ENCODE measurements at places on chromosomes 16 and 17. TPM values are rescaled to one million over a fixed set of nuclear protein-coding genes. Genes with fewer than 3 reads are reported as not detected.

The HSPB9 gene
- 0.41 TPM for polyA plus RNA-seq

The CDR2L gene
- polyA plus RNA-seq: 9.4 TPM

The MMP25 gene
- polyA plus RNA-seq: 3.4 TPM

The TBC1D16 gene
- 19.4 TPM for polyA plus RNA-seq

The NOMO2 gene
- 70.6 TPM for polyA plus RNA-seq

The VAT1L gene
- polyA plus RNA-seq: 7.7 TPM

The SEPTIN12 gene
- polyA plus RNA-seq: not detected

The ALOX12 gene
- polyA plus RNA-seq: 2.4 TPM

- no peak for DNase-seq
Observed at GRCh38 chr16:11556214-11556819, 30.4 kb downstream of the LITAF start.

- DNase-seq: no peak
Observed at GRCh38 chr16:87384162-87384874, 742 bp upstream of the FBXO31 start.

GRCh38 chr17:8574687-8575086 is 55.8 kb downstream of the MYH10 start:
- no peak for DNase-seq

GRCh38 chr16:58461056-58461455 is 38.9 kb upstream of the NDRG4 start:
- DNase-seq: no peak

DNA sequence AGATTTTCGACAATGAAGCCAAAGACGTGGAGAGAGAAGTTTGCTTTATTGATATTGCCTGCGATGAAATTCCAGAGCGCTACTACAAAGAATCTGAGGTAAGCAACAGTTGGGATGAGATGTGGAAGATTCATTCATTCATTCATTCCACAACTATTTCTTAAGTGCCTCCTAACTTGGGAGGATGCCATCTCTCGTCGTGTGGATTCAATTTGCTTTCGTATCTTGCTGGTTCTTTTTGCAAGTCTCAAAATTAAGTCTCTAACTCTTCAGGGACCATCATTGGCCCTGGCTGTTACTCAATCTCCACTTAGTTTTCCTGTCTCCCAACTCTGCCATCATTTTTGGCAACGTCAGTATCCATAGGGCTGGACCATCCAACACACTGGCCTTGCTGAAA is 85.6 kb upstream of the NOL11 start:
- DNase-seq: no peak

DNA sequence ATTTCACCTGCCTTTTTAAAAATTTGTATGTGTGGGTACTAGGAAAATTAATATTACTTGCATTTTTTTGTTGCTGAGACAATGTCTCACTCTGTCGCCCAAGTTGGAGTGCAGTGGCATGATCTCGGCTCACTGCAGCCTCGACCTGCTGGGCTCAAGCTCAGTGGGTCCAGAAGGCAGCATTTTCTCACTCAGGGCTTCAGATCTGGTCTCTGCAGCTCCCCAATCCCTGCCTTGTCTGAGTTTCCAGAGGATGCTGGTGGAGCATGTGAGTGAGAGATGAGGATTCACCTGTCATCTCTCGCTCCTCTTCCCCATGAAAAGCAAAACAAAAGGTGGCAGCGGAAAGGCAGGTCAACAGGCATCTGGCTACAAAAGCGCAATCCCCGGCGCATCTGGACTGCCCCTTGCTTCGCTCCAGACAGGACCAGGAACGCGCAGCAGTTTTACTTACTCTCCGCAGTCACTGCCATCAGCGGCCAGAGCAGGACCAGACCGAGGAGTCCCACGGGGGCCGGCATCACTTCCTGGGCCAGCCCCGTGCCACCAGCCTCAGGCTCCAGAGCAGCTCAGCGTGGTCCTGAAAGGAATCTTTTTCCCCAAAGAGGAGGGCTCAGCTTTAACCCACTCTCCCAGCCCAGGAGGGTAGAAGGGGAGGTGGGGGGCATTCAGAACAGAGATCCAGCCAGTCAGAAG is 59.9 kb downstream of the LITAF start:
- no peak for DNase-seq

DNA sequence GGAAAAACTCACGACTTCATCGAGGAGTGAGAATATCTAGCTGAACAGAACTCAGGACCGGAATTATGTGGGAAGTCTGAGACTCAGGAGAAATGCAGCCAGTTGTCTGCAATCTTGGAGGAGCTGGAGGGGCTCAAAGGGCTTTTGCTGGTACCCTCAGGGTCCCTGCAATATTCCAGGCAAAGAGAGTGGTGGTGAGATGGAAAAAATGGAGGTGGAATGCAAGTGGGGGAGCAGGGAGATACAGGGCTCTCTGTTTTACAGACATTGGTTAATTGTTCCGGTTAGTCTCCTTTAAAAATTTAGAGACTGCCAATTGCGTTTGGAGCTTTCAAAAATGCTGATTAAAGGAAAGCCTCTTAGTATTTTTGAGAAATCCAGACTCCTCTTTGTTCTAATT is 18.2 kb upstream of the HP start:
- no peak for DNase-seq

DNA sequence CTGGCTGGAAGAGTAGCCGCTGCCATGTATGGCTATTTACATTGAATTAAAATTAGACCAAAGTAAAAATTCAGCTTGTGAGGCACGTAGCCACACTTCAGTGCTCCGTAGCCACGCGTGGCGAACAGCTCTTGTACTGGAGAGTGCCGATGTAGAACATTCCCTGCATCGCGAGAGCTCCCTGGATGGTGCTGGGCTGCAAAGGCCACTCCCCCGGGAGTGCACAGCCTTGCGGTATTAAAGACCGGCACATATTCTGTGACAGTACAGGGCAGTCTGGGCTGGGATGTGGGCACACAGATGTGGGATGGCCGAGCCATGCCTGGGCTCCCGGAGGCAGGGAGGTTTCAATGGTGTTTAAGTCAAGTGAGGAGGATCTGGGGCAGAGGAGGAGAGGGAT is 102.2 kb downstream of the CMIP start:
- DNase-seq: no peak

DNA sequence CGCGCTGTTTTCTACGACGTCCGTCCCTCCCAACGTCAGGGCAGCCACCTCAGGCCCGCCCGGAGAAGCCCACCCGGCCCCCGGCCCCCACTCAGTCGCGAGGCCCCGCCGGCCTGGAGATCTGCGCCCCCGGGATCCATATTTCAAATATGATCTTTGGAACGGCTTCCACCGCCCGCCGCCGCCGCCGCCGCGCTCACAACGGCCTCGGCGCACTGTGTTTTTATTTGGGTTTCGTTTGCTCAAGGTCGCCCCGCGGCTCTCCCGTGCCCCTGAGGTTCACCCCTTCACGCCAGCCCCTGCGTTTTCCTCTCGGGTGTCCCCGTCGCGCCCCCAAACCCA is 4.2 kb upstream of the CBX4 start:
- no peak for DNase-seq

DNA sequence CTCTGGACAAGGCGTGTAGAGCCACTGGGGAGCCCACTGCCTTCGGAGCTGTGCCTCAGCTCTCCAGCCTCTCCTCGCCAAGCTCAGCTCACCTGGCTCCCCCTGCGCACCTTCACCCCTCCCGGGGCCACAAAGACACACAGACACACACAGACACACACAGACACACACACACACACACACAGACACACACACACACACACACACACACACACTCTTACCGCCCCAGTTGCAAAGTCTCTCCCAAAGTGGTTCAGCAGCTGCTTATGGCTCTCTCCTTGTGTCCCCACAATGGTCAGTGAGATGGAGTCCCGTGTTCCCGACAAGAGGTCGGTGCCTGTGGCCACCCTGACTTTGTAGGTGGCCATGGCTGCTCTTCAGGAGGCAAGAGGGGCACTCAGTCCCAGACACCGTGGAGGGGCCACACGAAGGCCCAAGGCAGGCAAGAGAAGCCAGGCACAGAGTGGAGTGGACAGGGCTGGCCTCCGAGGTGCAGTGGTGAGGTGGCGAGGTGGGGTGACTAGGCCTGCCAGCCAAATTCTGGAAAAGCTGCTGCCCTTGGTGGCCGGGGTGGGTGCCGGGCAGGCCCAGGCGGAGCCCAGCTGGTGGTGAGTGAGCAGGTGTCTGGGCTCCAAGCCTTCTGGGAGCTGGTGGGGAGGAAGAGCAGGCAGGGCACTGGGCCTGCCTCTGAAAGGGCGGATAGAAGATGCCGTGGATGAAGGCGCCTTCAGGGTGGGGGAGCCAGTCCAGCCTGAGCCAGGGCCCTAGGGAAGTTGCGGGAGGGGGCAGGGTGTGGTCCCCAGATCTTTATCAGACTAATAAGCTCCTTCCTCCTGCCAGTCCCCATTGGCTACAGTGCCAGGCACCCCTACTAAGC is at the start of gene ALOX12B:
TSS of gene ALOX12B (minus strand) at position 642 of the 877 bp plus-strand sequence. CDS start at position 368, 274 bp downstream.
- no peak for DNase-seq

- DNase-seq: no peak
Observed at GRCh38 chr16:56589141-56590039, at the start of gene MT3. TSS of gene MT3 (plus strand) at chr16:56589528. CDS start at chr16:56589591, 63 bp downstream.

GRCh38 chr16:18948372-18949020 is 22.3 kb upstream of the SMG1 start:
- no peak for DNase-seq

- no peak for DNase-seq
Observed at GRCh38 chr16:2469399-2470233, 1.5 kb upstream of the NTN3 start.

DNA sequence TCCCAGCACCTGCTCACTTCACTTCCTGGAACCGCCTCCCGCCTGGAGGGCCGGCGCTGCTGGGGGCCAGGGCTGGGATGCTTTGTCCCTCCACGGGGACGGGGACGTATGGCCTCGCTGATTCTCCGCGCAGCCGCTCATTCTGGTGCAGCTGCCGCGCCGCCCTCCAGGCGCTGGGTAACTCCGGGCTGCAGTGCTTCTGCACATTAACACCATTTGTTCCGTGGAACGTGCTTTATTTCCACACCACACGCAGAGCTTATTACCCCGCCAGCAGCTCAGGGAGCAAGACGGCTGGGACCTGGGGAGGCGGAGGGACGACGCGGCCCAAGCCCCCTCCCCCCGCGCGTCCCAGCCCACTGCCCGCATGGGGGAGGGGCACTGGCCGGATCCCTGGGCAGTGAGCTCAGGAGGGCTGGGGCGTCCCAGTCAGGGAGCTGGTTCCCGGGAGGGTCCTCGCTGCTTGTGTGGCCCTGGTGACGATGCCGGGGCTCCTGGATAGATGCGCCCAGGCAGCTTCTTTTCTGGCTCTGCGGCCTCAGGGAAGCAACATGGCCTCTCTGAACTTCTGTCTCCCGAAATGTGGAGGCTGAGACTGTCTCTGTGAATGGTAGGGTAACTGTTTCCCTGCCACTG is 45.4 kb upstream of the ACSF3 start:
- no peak for DNase-seq

- DNase-seq: no peak
Observed at GRCh38 chr17:43661699-43662412, at the start of gene MEOX1. TSS of gene MEOX1 (minus strand) at chr17:43661922. CDS start at chr17:43661534, 388 bp downstream.

Measured in right lung (tissue), 10 donors.